CD4-positive, alpha-beta T cell treated with Interferon alpha-2 for 1 hour (primary cell): ENCODE measurements at places on chromosomes 12 and 14.

DNA sequence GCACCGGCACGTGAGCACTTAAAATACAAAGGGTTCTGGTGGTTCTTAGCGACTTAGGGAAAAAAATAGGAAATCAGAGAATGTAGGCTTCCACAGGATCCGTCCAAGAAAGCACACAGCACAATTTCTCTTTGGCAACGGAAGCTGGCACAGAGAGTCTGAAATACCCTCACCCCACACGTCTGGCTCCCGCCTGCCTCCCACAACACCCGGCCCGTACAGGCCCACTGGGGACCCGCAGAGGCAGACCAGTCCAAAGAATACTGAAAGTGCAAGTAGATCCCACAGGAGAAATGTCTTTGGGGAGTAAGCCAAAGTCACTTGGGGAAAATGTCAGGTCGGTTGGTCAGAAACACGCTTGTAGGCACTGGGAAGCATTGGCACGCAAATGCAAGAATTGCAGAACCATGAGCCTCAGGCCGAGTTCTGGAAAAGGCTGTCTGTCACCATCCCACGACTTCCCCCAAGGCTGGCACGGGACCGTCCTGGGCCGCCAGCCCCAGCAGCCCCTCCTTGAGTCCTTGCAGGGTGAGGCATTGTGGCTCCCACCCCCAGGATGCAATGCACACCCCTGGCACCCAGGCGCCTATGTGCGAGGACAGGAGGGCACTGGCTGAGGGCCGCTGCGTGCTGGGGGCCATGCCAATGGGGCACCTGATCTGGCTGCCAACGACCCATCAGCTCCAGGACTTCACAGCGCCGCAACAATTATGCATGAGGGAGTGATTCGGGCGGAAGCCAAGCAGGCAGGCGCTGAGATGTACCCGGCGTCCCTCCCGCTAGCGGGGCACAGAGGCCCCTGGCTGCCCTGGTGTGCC lies 29.7 kb downstream of the CHGA start:
- DNase-seq = no peak

DNA sequence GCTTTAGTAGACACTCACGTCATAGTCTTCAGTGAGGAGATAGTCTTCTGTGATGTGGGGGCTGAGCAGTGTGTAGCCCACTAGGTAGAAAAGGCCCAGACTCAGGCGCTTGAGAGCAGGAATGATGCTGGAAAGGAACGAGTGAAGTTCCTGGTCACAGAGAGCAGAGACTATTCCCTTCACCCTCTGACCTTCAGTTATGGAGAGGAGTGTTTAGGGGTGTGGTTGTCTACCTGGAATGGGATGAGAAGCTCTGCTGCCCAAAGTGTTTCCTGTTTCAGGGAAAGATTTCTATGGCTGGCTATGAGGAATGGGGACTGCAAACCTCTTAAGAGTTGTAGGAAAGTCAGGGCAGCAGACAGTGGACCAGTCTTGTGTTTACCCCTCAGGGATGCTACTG lies 8.7 kb downstream of the EMG1 start:
- DNase-seq = no peak

- DNase-seq = peak; percentile 27
These were observed 198.7 kb upstream of the DCN start for GRCh38 chr12:91381309-91381804.

DNA sequence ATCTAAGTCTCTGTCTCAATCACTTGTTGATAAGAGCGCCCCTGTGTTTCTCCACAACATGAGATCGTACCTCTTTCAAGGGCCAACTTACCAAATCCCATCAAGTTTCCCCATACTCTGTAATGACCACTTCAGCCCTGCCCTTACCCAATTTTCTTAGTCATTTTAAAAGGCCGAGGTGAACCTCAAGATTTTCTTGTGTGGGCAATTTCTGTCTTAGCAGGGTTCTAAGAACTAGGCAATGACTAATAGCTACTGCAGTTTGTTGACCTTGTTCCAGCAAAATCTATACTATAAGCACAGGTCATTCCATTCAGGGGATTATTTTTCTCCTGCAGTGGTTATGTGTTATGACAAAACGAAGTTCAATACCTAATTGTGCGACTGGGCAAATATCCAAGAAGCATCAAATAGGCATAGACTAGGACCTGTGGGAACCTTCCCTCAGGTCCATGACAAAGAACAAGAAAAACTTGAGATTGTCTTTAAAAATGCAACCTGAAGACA lies 359.8 kb downstream of the PCNX1 start:
- no peak for DNase-seq

DNA sequence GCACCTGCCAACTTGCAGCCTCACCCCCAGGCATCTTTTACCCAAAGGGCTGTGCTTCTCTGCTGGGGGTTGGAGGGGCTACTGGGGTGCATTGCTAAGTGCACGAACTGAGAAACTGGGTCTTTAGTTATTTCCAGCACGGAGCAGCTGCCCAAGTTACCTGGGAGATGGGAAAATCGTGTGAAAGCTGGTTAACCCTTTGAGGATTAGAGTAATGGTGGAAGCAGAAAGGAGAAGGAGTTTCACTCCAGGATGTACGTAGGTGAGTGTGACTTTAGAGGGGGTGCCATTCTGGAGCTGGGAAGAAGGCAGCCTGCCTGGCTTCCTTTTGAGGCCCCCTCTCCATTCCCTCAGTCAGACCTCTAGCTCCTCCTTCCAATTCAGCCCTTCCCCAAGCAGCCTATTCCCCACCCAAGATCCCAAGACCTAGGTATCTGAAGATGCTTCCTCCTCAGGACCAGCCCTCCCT lies 1.0 kb upstream of the ADCY6 start:
- DNase-seq = no peak

DNA sequence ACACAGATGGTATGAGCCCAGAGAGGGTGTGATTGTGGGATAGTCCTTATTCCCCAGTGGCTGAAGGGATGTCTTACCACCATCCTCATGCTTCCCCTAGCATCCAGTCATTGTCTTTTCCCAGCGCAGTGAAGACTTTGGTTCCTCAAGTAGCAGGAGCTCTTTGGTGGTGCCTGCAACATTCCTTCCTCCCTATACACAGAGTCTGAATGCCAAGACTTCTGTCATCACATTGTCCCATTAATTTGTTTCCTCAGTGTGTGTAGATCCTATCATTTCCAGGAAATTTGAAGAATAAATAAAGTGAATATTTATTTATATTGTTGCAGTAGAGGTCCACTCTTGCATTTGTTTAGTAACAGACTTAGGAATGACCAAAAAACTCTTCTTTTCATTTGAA lies 147.2 kb downstream of the DACT1 start:
- no peak for DNase-seq

DNA sequence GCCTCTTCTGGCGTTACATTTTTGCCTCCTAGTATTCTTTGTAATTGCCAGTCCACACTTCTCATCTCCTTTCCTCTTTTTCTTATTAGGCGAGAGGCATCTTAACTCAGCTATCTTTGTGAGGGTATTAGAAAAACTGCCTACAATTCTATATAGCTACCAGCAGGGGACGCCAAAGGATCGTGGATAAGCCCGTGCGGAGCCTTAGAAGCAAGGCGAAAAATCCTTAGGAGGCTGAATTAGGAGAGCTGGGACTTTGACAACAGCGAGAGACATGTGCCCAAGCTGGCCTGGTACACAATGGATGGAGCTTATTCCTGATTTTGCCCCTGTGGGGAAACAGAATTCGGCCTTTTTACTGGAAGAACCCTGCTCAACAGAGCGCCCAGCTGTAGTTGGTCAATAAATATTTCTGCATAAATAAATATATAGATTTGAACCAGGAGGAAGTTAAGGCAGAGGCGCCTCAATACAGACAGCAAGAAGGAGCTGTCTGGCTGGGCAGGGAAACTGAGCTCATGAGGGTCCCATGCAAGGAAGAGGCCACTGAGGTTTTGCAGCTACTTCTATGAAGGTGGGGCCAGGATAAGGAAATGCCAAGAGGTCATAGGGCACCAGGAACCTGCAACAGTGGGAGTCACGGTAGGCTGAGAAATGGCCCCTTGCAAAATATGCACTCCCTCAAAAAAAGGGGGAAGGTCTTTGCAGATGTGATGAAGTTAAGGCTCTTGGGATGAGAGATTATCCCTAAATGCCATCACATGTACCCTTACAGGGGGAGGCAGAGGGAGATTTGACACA lies 14.6 kb upstream of the RBM19 start:
- DNase-seq = no peak

DNA sequence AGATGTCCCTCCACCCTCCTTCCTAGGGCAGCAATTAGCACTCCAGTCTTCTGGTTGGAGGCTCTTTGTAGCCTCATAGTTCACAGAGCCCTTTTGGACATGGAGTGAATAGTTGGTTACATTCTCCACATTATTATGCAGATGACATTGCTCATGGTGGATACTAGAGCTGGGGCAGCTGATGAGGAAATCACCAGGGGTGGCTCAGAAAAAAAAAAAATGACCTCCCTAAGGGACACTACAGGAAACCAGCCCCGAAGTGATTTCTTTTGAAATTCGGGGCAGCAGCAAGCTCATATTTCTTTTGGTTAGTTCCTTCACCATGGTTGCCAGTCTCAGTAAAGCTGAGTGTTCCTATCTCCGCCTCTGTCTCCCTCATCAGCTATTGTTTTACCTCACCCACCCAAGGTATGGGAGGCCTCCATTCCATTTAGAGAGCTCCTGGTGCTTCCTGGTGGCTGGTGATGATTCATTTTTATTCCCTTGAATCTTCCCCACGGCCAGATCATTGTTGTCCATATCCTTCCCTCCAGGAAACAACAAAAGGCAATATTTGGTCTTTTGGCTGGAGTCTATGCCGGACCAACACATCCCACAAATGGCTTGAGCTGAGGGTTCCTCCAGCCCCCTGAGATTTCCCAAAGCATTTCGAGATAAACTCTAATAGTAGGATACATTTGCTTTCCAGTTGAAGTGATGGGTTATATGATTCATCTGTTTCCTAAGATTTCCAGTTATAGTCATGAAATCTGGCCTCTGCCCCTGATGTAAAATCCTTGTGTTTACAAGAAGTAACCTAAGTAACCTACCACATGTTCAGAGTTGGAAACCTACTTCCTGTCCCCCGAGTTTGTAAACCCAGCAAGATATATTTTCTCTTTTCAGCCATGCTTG lies 56.2 kb upstream of the NID2 start:
- peak; percentile 9 for DNase-seq

GRCh38 chr12:19251481-19252132 lies 122.1 kb downstream of the PLEKHA5 start:
- DNase-seq = no peak

DNA sequence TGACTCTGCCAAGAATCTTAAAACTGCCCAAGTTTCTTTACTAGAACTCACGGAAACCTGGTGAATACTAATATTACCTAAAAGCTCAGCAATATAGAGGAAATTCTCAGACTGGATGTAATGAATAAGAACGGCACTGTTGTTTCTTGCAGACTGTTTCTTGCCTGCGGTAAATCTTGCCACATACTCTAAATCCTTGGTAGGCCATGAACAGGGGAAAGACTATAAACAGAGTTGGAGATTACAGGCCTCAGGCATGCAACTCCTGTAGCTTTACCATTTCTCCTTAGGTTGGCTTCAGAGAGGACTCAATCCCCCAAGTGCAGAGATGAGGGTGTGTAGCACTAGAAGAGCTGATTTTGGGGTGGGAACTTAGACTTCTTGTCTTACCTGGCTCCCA lies 1.1 kb downstream of the ALDH6A1 start:
- no peak for DNase-seq

- DNase-seq = no peak
These were observed 113.7 kb upstream of the PDZRN4 start for GRCh38 chr12:41074473-41074769.

DNA sequence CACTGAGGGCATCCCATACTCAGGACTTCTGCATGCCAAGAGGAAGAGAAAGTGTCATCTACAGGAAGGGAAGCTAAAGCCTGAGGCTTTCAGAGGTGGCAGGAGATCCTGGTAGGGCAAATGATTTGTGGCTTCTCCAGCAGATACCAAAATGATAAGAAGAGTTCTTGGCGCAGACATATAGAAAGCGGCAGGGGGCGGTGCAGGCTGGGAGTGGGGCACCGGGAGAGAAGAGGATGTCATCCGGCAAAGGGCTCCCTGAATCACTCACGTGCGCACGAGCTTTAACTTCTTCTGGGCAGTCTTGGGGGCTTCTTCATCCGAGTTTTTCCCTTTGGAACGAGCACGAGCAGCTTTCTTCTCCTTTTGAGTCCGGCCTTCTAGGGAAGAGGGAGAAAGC lies 5.2 kb upstream of the ACRBP start:
- DNase-seq = no peak

- DNase-seq = no peak
These were observed 35.5 kb downstream of the CPSF6 start for GRCh38 chr12:69274861-69275260.

DNA sequence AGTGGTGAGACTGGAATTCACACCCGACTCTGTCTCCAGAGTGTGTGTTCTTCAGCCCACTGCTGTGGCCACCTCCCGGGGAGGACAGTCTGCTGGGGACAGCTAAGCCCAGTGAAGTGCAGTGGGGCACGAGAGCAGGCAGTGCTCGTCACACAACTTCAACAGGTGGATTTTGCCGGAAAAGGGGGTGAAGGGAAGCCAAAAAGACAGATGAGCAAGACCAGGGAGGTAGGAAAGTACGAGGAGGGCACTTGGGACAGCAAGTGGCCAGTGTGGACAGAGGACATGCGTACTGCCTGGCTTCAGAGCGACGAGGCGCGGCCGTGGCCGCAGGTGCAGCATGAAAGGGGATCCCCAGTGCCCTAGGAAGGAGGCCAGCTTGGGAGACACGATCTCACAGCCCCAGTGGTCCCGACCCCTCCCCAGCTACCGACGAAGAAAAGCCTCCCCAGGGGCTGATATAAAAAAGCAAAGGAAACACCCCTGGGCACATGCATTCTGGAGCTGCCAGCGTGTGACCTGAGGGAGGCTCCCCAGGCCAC lies 96.1 kb downstream of the FBXL14 start:
- DNase-seq = no peak

- DNase-seq = no peak
These were observed 71.7 kb downstream of the CCDC92 start for GRCh38 chr12:123900871-123901376.

DNA sequence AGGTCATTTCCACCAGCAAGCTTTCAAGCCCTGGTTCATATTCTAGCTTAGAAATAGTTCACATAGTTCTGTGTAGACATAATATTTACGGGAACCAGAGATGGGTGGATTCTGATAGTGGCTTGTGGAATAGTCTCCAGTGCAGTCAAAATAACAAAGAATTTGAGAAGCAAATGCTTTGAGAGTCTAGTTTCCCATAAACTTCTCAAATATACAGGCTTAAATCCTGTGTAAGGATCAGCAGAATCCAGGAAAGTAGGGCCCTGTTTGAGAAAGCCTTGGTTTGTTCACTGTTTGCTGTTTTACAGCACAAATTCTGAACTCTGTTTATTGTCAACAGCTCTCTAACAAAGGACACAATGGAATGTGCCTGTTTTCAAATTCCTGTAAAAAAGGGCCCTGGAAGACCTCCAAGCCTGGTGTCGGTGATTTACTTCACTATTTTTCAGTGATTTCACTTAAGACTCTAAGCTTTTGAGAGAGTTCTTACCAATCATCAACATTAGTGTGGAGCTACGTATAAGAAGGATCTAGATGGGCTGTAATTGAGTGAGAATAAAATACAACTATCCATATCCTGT lies 11.4 kb upstream of the FOS start:
- DNase-seq = no peak

- no peak for DNase-seq
These were observed 104.6 kb downstream of the TBX3 start for GRCh38 chr12:114579389-114579788.

- DNase-seq = no peak
These were observed 36.6 kb downstream of the SUPT16H start for GRCh38 chr14:21347201-21347600.
